ENCODE measurements at places on chromosomes 11 and 22.

DNA sequence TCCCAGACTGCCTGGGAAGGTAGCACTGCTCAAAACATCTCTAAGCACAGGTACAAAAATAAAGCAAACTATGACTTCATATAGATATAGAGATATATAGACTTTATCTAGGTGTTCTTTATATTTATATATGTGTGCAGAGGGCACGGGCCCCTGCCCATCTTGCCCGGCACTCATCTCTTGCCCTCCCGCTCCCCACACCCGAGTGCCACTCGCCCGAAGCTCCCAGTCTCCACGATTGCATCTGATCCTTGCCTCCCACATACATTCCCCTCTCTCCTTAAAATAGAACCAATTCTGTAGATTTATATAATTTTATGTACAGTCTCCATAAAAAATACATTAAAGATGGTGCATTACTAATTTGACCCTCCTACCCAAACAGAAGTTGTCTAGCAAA lies 55.5 kb downstream of the IGSF9B start:
- no peak for DNase-seq

GRCh38 chr11:78310500-78310909 lies 107.1 kb downstream of the GAB2 start:
- no peak for DNase-seq

DNA sequence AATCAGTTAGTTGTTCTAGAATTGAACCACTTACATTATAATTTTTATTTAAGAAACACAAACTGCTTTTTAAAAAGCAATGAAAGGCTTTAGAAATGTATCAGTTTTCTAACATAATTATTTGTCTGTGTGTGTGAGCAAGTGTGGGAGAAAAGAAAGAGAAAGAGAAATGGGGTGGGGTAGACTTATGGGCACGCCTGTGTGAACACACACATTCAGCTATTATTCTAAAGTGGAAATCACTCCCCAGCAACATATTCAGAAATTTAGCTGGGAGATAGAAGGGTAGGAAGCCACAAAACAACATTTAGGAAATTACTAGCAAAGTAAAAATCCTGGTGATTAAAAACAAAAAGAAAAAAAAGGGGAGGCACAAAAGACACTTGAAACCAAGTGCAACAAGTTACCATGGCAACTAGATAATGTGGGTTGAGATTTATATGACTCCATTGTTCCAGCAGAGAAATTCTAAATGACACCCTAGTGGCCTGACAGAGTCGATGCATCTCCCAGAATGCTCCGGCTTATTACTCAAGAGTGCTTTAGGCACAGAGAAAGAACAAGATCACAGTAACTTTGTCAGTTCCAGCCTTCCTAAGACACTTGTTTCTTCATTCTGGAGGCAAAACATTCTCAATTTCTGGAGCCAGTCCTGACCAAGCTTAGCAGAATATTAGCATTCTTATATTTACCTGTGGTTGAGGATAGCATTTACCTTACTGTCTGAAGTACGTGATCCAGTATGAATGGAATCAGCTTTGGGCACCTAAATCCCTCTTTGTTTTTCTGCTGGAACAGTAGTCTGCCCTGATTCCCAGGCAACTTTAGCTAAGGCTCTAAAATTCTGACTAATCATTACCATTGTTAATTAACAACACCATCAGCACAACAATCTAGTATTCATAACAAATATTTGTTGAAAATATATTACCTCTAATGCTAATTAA lies 444.4 kb downstream of the DLG2 start:
- DNase-seq, result no peak

DNA sequence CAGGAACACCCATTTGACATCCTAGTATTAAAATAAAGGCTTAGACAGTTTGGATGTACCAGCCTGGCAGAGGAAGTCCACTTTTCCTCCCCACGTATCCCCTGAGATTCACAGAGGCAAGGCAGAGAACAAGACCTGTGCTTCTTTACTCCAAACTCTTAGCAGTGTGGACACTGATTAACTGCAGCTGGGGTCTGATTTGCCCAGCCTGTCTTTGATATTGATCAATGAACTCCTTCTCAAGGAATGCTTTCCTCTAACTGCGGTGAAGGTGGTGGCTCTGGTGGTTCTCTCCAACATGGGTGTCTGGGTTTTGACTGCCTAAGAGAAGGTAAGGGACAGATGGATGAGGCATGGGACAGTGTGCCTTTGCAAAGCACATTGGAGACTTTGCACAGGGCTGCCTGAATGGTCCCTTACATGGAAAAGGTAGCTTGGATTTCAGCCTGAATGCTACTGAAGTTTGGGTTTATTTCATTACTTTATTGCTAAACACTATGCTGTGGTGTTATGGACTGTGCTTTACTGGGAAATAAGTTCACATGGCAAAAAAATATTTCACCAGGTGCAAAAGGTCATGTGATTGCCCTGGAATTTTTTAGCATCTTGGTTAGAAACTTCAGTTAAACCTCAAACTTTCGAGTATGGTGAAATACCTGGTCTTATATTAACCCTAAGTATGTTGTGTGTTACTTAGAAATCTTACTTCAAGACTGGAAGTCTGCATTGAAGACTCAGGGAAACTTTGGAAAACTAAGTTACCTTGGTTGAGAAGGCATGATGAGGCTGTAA lies 1.8 kb downstream of the GAS2 start:
- DNase-seq, result no peak

GRCh38 chr11:109229682-109230081 lies 192.3 kb upstream of the C11orf87 start:
- DNase-seq, result no peak

- DNase-seq, result no peak
Observed at GRCh38 chr11:73321604-73322381, 13.7 kb downstream of the ARHGEF17 start.

- DNase-seq, result no peak
Observed at GRCh38 chr11:44178381-44178780, 82.9 kb downstream of the EXT2 start.

GRCh38 chr11:86940122-86940777 lies 14.9 kb downstream of the FZD4 start:
- no peak for DNase-seq

GRCh38 chr11:1507381-1508140 lies 21.0 kb upstream of the MOB2 start:
- no peak for DNase-seq

DNA sequence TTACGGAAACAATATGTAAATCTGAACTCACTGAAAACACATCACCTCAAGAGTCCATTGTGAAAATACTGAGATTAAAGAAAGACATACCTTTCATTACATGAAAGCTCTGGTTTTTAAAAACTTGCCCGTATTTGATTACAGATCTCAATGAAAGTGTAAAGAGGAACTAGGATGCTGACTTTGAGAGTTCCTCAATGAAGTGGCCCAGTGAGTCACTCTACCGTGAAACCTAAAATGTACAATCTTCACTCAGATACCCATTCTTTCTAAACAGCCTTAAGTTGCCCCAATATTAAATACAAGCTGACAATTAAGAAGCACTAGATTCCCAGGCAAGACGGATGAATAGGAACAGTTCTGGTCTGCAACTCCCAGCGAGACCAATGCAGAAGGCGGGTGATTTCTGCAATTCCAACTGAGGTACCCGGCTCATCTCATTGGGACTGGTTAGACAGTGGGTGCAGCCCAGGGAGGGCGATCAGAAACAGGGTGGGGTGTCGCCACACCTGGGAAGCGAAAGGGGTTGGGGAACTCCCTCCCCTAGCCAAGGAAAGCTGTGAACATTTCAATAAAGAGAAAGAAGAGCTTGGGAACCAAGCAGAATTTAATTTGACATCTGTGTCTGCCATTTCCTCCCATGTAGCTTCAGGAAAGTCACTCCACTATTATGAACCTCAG lies 33.8 kb upstream of the OR9G4 start:
- no peak for DNase-seq

DNA sequence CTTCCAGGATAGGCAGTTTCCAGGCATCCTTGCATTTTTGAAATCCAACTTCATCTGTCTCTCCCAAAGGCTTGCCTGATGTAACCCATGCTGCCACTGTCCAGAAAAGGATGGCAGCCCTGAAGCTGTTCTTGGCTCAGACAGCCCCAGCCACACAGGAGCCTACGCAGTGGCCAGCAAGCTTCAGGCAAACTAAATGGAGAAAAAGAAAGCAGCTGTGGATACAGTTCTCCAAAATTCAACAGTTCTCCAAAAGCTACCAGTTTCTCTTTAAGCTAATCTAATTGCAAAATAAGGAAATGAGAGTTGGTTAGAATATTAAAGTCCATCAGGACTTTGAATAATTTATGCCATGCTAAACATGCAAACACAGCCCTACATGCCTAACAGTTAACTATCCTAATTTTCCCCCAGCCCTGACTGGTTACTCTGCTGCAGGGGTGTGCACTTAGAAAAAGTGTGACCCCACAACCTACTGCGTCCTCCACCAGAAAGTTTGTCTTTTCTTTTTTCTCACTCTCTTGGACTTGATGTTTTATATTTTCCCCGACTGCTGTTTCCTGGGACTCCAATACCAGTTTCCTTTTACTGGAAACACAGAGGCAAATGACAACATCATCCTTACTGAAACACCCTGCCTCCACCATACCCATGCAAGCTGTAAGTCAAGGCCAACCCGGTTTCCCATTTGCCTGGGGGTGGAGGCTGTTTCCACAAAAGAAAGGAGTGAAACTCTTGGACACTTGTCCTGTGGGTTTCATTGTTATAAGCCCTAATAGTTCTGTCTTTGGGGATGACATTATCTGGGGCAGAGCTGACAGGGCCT lies 69.1 kb upstream of the OR5AN1 start:
- no peak for DNase-seq

DNA sequence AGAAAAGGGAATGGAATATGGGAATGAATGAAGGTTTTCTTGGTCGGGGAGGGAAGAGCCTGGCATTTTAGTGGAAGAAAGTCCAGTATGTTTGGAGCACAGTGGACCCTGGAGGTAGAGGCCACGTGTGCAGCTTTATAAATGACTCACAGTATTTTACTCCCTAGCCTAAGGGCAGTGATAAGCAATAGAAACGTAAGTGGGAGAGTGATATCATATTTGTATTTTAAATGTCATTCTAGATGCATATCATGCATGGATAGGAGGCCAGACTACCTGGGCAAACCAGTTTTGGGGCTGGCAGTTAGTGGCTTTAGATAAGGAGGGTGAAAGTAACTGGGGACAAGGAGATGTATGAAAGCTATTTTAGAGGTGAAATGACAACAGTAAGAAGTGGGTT lies 174.1 kb downstream of the ARHGAP42 start:
- no peak for DNase-seq

Data from T-helper 22 cell (primary cell).